PC-9 (cell line): ENCODE measurements at places on chromosomes 16 and 17.
A peak's percentile ranks its signal among the peaks of the same experiment; 100 is the strongest.

- DNase-seq: no peak
These were observed 10.6 kb downstream of the LIG3 start for GRCh38 chr17:34990921-34991365.

DNA sequence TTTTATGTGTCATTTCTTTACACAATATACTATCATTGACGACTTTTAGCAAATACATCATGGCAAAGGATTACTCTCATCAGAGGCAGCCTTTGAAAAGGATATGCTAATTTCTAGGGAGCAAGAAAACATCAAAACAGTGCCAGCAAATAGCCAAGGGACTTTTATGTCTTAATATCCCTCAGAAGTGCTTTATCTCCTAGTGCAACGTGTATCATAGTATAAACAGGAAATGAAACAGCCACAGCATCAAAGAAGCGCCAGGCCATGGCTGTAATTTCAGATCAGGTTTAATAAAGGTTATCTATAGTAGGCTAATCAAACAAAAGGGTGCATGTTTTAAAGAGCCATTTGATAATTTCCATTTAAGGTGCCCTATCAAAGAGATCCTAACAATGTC, 159.9 kb downstream of the AXIN2 start:
- DNase-seq: no peak

DNA sequence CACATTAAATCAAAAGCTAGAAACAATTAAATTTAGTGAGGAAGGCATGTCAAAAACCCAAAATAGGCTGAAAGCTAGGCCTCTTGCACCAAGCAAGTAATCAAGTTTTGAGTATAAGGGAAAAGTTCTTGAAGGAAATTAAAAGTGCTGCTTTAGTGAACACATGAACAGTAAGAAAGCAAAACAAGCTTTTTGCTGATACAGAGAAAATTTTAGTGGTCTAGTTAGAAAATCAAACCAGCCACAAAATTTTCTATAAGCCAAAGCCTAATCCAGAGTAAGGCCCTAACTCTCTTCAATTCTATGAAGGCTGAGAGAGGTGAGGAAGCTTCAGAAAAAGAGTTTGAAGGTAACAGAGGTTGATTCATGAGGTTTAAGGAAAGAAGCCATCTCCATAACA, 116.2 kb downstream of the CYB561 start:
- no peak for DNase-seq

DNA sequence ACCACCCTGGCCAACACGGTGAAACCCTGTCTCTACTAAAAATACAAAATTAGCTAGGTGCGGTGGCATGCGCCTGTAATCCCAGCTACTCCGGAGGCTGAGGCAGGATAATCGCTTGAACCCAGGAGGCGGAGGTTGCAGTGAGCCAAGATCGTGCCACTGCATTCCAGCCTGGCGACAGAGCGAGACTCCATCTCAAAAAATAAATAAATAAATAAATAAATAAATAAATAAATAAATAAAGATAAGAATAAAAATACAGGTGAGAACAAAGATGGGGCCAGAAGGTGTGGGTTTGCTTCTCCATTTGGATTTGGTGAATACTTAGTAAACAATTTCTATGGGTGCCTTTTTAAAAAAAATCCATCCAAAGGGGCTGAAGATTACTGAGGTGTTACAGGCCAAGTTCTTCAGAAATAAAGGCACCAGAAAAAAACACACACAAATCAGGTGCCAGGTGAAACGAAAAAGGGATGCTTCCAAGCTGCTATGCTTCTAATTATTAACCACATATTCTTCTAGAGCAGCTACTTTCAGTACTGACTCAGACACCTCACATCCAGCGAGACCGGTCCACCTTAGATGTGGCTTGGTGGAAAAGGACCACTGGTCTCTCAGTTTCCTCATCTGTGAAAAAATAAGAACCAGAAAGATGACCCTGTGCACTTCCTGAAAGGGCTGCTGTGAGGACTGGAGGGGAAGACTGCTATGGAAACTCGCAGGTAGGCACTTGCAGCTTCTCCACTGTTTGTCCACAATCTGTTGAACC, 9.2 kb downstream of the GLYR1 start:
- no peak for DNase-seq

GRCh38 chr17:73644145-73645049, at the start of gene SDK2:
TSS of gene SDK2 (minus strand) at chr17:73644445. CDS start at chr17:73644088, 357 bp downstream.
- DNase-seq: no peak

GRCh38 chr16:66277311-66278070, 89.0 kb upstream of the CDH5 start:
- no peak for DNase-seq

- DNase-seq: no peak
These were observed 2.4 kb downstream of the AMFR start for GRCh38 chr16:56422896-56423441.

DNA sequence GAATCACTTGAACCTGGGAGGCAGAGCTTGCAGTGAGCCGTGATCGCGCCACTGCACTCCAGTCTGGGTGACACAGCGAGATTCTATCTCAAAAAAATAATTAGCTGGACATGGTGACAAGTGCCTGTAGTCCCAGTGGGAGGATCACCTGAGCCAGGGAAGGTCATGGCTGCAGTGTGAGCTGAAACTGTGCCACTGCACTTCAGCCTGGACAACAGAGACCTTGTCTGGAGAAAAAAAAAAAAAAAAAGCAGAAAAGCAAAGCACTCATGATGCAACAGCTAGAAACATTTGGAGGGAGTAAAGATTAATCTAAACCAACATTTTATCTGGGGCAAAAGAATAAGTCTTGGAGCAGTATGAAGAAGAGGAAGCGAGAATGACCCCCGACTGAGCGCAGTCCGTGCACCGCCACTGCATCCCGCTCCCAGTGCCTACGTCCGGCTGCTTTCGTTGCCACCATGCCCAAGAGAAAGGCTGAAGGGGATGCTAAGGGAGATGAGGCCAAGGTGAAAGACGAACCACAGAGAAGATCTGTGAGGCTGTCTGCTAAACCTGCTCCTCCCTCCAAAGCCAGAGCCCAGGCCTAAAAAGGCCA, 8.2 kb downstream of the PRPSAP1 start:
- DNase-seq: no peak

DNA sequence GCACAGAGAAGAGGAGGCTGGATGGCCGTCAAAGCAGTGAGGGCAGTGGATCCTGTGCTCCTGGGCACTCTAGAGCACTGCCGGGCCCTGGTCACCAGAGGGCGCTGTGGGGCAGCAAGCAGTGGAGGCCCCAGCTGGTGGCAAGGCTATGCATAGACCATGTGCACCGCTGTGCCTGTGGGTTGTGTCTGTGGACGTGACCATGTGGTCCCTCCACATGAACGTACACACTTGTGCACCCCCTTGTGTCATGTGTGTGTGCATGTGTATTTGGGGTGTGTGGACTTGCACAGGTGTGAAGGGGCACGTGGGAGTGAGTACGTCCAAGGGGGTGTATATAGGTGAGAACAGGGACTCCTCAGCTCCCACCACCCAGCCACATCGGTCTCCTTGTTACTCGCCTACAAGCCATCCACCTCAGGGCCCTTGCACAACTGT, 4.4 kb upstream of the MAP2K3 start:
- peak; percentile 89 for DNase-seq

GRCh38 chr17:28982131-28982793, 23.6 kb downstream of the SEZ6 start:
- DNase-seq: no peak

GRCh38 chr17:69062860-69063581, 2.3 kb upstream of the ABCA9 start:
- no peak for DNase-seq

- DNase-seq: no peak
These were observed 76.4 kb upstream of the SMIM36 start for GRCh38 chr17:55587608-55588139.

- DNase-seq: no peak
These were observed 6.4 kb downstream of the FA2H start for GRCh38 chr16:74768239-74768638.
